ENCODE measurements at places on chromosomes 2 and 18.
A peak's percentile ranks its signal among the peaks of the same experiment; 100 is the strongest.

GRCh38 chr2:88248280-88248828 is 78.2 kb downstream of the THNSL2 start:
- no peak for DNase-seq

GRCh38 chr2:24730481-24730880 is 62.7 kb downstream of the PTRHD1 start:
- no peak for DNase-seq

DNA sequence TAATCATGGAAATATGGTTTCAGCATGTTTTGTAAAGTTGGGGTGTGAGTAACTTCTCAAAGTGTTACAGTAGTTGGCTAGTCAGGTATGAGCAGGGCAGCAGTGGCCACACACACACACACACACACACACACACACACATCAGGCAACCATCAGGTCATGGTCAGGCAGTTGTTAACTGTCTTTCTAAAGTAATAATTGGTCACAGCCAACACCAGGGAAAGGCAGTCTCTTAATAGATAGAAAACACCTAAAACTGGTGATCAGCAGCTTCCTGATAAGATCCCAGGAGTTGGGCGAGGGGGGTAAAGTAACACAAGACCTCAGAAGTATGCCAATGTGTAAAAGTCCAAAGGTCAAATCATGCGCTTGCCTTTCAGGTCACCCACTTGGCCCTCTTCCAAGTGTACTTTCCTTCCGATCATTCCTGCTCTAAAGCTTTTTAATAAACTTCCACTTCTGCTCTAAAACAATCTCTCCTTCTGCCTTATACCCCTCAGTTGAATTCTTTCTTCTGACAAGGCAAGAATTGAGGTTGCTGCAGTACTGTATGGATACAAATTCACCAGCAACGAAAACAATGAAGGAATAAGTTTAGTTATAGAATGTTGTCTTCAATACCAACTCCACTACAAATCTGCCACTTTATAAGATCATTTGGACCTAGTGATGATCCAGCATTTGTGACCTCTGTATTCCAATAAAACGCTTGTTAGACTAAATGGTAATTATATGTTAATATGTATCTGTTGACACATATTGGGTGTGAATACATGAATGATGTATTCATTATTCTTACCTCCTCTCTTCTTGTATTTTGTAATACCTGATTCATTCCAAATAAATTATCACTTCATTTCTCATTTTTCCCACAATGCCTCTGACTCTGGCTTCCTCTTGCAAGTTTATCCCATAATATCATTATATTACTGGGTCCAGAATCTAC is 254.3 kb downstream of the METTL4 start:
- DNase-seq = no peak

GRCh38 chr18:9587924-9588323 is 26.4 kb downstream of the PPP4R1 start:
- DNase-seq = no peak

GRCh38 chr2:191693778-191694177 is 15.8 kb downstream of the NABP1 start:
- DNase-seq = no peak

DNA sequence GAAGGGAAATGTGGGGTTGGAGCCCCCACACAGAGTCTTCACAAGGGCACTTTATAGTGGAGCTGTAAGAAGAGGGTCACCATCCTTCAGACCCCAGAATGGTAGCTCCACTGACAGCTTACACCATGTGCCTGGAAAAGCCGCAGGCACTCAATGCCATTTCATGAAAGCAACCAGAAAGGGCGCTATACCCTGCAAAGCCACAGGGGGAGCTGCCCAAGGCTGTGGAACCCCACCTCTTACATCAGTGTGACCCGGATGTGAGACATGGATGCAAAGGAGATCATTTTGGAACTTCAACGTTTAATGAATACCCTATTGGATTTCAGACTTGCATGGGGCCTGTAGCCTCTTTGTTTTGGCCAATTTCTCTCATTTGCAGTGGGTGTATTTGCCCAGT is 694.7 kb downstream of the CBLN2 start:
- no peak for DNase-seq

- DNase-seq = no peak
These were observed 79.1 kb downstream of the ZRANB3 start for GRCh38 chr2:135451966-135452365.

- DNase-seq = peak; percentile 22
These were observed 529.8 kb upstream of the VRK2 start for GRCh38 chr2:57516698-57517340.

- peak; percentile 10 for DNase-seq
These were observed 56.3 kb upstream of the GULP1 start for GRCh38 chr2:188235364-188235763.

- no peak for DNase-seq
These were observed 73.1 kb downstream of the ST6GAL2 start for GRCh38 chr2:106812841-106813240.

- DNase-seq = no peak
These were observed 217.1 kb upstream of the CYRIA start for GRCh38 chr2:16882706-16883105.

GRCh38 chr2:177265824-177266817 is 1.6 kb upstream of the NFE2L2 start:
- DNase-seq = no peak

DNA sequence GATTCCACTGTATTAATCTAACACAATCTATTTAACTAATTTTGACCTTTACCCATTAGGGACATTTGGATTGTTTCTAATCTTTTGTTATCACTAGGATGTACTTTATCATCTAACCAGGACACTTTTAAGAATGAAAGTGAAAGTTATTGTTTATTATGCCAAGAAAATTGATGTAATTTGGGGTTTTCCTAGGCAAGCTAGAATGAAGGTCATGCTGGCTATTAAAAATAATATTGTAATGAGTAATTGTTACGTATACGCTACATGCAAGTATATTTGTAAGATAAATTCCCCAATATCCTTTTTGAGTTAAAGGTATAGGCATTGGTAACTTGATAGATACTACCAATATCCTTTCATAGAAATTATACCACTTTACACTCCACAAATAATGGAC is 74.6 kb downstream of the COL5A2 start:
- DNase-seq = no peak

Data from GM12864 (cell line).